ENCODE measurements at places on chromosomes 6 and 20.

GRCh38 chr6:89494131-89494793, 61.3 kb downstream of the ANKRD6 start:
- no peak for DNase-seq

DNA sequence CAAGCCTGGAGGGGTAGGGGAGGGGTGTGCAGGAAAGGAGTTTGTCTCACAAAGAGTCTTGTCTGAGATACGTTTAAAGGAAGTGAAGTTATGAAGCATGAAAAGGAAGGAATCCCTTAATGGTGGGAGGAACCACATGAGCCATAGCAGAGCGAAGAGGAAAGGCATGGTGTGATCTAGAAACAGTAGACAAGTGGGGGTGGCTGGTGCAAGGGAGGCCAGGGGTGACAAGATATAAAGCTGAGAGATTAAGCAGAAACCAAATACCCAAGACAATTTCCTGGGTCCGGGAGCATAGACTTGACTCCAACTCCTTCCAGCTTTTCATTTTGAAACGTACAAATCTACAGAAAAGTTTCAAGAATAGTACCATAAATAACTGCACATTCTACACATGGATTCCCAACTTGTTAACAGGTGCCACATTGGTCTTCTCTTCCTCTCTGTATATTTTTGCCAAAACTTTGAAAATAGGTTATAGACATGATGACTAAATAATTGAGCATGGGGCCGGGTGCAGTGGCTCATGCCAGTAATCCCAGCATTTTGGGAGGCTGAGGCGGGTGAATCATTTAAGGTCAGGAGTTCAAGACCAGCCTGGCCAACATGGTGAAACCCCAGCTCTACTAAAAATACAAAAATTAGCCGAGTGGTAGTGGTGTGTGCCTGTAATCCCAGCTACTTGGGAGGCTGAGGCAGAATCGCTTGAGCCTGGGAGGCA, 211.6 kb downstream of the SLC24A3 start:
- no peak for DNase-seq

DNA sequence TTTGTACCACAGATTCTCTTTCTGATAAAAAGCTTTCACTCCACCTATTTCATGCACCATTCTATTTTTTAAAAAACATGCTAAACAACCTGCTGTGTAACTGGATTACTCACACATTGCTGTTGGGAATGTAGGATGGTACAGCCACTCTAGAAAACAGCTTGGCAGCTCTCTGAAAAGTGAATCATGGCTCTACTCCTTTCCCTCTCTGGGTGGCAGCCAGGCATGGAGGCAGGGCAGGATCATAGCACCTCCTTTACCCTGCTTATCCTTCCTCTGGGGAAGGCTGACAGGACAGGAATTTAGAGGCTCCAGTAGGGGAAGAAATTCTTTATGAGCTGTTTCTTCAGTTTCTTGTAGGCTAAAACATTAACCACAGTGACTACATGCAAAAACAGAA, 6.7 kb upstream of the VNN2 start:
- no peak for DNase-seq

GRCh38 chr6:43947860-43948259, 177.8 kb downstream of the VEGFA start:
- DNase-seq, result no peak

GRCh38 chr6:133855991-133856370, 32.9 kb upstream of the TCF21 start:
- no peak for DNase-seq

GRCh38 chr20:19761841-19762240, 3.8 kb downstream of the RIN2 start:
- DNase-seq, result no peak

DNA sequence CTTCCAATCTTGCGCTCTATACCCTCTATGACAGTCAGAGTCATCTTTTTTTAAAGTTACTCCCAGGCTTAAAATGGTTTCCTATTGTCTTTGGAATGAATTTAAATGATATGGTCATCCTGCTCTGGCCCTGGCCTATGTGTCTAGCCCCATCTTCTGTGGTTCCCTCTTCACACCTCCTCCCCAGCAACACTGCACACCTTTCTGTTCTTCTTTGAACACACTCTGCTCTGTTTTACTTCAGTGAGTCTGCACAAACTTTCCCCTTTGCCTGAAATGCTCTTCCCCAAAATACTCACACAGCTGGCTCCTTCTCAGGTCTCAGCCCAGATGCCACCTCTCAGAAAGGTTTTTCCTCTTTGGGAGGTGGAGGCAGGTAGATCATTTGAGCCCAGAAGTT, 132.7 kb downstream of the FYN start:
- no peak for DNase-seq

DNA sequence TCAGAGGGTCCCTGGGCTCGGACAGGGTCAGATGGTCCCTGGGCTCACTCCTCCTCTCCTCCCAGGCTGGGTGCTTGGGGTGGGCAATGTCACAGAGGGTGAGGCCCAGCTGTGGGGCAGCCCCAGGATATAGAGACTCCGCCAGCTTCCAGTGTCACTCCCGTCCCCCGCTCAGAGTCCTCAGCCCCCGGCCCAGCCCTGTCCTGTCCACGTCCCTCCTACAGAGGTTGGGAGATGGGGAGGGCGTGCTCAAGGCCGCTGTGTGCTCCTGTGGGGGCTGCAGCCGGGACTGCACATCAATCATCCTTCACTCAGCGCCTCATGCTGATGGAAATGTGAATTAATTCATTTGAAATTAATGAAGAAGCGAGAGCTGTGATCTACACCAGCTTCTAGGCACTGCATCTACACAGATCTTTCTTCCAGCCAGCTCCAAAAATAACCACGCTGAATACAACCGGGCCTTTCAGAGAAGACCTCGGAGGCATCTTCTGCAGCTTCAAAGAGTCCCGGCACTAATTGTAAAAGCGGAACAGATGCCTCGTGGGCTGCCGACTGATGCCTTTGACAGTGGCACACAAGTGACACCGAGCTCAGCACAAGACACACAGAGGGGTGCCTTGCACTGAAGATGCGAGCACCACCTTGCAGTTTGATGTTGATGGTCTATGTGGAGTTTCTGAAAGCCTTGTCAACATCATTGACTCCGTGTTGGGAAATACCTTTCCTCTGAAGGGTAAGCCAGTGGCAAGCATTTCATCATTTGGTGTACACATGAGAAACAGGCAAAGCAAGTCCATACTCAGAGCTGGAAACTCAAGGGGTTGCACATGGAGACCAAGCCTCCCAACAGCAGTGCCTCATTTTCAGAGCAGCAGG, 39.3 kb downstream of the DACT2 start:
- DNase-seq, result no peak

DNA sequence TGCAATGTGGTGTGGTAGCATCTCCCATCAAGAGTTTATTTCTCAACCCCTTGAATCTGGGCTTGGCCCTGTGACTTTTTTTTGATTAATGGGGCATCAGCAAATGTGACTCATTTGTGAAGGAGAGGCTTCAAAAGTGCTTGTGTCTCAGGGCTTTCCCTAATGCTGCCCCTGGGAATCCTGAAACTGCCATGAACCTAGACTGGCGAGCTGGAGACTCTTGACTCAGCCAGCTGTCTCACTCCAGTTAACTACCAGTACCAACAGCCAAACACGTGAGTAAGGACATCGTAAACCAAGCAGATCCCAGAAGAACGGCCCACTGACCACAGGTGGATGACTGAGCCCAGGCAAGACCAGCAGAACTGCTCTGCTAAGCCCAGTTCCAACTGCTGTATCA, 72.8 kb upstream of the ADTRP start:
- DNase-seq, result no peak

GRCh38 chr6:69487688-69488087, 309.1 kb downstream of the LMBRD1 start:
- DNase-seq, result no peak

DNA sequence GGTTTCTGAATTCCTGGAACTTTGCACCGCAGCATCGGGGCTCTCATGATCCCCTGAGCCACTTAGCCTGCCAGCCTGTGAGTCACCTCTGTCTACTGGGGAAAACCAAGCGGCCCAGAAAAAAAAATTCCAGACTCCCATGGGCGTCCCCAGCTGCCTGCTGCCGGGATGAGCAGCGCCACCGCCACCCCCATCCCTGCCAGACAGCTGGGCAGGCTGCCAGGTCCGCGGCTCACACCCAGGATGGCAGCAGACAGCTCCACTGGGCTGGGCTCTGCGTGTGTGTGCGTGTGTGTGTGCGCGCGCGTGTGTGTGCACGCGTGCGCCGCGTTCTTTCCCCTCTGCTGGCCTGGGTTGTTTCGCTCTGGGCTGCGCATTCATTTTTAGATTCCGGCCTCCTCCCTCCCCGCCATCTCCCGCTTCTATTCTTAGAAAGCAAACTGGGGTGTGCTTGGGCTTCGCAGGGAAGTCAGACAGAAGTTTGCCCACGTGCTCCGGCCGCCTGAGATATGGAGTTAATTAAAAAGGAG, 38.9 kb upstream of the PMEPA1 start:
- DNase-seq, result peak; percentile 36

- DNase-seq, result no peak
These were observed 52.6 kb downstream of the COL11A2 start for GRCh38 chr6:33139596-33140206.

GRCh38 chr20:20411836-20412235, 43.9 kb downstream of the INSM1 start:
- DNase-seq, result no peak

DNA sequence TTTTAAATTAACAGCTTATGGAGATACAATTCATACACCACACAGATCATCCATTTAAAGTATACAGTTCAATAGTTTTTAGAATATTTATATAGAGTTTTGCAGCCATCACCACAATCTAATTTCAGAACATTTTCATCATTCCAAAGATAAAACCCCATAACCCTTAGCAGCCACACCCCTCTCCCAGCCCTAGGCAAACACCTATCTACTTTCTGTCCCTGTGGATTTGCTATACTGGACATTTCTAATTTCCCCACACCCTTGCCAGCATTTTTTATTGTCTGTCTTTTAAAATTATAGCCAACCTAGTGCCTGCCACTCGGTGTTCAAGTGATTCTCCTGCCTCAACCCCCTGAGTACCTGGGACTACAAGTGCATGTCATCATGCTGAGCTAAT, 23.0 kb upstream of the AKAP7 start:
- no peak for DNase-seq

DNA sequence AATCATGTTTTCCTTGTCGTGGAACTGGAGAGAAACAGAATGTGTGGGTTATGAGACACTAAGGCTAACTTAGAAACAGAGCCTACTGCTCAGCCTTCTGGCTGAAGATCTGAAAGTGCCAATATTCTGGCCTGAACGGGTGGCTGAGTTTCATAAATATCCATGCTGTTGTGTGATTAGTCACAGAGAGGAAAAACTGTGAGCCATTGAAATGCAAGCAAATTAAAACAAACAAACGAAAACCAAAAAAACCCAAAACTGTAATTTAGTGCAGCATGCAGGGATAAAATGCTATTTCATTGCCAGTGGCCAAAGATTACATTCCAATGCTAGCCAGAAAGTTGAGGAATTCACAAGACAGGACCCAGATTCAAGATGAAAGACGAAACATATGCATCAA, 315.1 kb downstream of the UBE3D start:
- no peak for DNase-seq

DNA sequence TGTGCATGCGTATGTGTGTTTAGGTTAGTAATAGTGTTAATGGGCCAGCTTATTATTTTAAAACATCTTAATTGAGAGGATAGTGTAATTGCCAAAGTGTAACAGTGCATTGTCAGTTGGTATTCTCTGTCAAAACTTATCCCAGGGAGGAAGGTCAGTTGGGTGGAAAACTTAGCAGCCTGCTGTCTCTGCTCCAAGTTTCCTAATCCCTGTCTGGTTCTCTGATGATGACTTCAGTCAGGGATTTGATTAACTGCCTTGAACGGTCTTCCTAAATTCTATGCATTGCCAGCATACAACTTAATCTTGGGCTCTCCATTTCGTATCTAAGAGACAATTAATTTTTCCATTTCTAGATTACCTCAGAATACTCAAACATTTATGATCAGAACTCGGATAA, 51.1 kb downstream of the L3MBTL3 start:
- DNase-seq, result no peak

GRCh38 chr20:45905505-45906079, 6.4 kb downstream of the PLTP start:
- no peak for DNase-seq

- peak; percentile 16 for DNase-seq
These were observed 166.8 kb upstream of the GRIK2 start for GRCh38 chr6:101226677-101227135.

DNA sequence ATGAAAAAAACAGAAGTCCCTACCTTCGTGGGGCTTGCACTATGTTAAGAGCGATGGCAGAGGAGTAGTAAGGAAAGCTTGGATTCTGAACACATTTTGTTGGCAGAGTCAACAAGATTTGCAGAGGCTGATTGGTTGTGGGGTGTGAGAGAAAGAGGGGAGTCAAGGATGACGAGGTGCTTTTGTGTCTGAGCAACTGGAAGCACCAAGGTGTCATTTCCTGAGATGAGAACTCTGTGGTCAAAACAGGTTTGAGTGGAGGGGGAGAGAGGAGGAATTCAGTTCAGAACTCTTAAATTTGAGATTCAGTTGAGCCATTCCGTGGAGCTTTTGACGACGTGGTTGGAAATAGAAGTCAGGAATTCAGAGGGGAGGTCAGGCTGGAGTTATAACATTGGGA, 3.5 kb downstream of the OCSTAMP start:
- no peak for DNase-seq

DNA sequence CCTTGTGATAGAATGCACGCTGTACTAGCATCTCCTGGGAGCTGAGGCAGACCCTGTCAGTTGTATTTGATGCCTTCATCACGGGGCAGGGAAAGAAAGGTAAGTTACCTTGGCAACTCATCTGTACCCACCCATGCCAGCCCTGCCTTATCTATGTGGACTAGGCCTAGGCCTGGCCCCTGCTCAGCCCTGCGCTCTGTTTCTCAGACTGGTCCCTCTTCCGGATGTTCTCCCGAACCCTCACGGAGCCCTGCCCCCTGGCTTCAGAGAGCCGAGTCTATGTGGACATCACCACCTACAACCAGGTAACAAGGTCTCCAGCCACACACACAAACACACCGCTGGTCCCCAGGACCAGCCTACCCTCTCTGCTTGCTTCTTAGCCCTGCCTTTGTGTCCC, 4.2 kb downstream of the PIGT start:
- no peak for DNase-seq

- DNase-seq, result no peak
These were observed 201.9 kb downstream of the MOXD1 start for GRCh38 chr6:132199343-132199742.

GRCh38 chr20:36491901-36492617, 49.3 kb upstream of the MYL9 start:
- no peak for DNase-seq

- no peak for DNase-seq
These were observed 27.3 kb downstream of the RRBP1 start for GRCh38 chr20:17654649-17655285.

DNA sequence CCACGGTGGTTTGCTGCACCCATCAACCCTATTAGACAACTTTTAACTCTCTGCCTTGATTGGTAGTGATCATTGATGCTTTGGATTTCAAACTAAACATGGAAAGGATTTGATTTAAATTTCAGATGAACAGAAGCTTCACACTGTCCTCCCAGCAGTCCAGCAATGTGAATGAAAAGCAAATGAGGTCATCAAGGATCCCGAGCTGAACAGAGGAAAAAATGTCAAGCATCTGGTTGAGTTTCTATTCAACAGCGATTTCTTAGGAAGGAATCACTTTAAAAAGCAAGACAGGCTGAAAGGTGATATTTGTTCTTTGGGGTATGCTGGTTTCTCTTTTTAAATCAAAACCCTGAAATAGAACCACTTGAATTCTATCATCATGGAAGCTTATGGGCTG, 10.6 kb upstream of the SAMD3 start:
- no peak for DNase-seq
